ENCODE measurements at places on chromosomes 4 and X.

- no peak for DNase-seq
Observed at GRCh38 chr4:13126976-13127910, 356.9 kb downstream of the RAB28 start.

DNA sequence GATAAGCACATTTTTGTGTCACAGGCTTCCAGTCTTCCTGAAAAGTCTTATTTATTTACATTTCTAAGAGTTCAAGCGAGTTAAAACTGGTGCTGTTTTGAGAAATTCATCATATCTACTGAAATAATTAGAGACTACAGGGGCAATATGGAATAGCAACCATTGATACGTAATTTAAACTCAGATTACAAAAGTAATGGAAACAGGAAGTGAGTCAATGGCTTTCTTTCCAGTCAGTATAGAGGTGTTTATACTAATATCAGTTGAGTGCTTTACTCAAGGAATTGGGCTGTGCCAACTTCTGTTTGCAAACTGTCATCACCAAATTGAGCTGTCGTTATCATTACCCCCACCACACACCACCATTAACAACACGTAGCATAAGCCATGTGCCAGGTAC lies 222.7 kb downstream of the COL25A1 start:
- peak; percentile 2 for DNase-seq

GRCh38 chr4:56276547-56276946 lies 110.7 kb downstream of the AASDH start:
- DNase-seq = no peak

DNA sequence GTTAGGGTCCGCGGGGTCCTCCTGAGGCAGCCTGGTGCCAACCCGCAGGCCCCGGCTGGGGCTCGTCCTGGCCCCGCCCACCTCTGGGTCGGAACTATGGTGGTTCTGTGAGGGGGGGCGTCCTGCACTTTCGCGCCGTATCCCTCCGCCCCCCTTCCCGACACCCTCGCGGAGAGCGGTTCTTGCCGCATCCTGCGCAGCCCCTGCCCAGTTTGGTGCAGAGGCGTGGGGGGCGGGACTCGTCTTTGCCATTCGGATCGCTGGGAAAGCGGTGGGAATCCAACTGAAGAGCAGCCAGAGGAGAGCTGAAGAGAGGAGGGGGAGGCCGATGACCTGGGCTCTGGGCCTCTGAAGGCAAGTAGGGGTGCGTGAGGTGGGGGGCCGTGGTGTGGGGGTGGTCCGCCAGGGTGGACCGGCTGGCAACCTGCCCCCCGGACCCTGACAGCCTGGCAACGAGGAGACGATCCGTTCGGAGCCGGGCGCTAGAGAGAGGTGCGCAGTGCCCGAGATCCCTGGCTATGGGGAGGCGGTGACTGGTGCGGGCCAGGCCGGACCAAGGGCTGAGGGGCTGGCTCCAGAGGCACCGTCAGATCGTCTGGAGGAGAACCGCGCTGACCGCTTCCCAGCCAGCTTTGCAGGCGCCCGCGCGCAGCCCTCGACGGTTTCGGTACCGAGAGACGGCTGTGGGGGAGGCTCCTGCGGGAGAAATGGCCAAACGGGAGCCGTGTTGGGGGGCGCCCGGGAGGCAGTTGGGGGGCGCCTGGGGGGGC lies at the start of gene GPRASP1:
Gene GPRASP1 (plus strand): TSS at position 242 of the 770 bp plus-strand sequence. CDS start 2,431 bp downstream, outside the sequence.
- no peak for DNase-seq

GRCh38 chr4:18075823-18076433 lies 54.4 kb upstream of the LCORL start:
- DNase-seq = peak; percentile 74

DNA sequence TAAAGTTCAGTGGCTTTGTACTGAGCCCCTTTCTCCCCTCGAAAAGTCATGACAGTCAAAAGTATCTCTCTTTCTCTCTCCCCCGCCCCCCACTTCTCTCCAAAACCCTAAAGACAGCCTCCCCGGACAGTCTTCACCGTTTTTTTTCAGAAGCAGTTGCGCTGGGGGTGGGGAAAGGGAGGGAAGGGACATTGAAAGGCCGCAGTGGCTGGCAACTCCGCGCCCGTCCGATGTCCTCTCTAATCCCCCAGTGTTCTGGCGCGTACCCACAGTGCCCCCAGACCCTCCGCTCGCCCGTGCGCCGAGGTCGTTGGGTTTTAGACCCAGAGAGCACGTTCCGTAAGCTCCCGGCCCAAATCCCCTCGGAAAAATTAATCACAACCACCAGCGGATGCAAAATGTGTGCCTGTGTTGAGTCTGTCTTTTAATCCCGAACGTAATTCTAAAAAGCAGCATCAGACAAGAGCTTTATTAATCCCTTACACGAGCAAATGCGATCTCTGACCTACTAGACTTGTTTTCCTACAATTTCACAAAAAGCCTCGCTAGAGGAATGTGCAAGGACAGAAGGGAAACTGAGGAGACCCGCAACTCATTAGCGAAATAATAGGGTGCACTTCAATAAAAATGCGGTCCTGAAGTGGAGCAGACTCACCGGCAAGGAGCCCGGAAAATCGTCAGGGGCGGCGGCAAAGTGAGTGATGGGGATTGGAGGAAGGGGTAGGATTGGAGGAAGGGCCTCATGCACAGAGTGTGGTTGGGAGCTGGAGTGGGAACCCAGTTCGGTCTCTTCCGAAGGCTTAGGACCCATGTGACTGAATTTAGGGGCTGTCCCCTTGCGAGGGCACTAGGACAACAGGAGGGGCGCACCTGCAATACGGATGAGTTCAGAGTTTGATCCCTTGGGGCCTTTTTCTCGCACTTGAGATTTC lies 12.2 kb upstream of the PRDM8 start:
- peak; percentile 74 for DNase-seq

GRCh38 chrX:108420481-108420880 lies 17.7 kb downstream of the COL4A6 start:
- no peak for DNase-seq

DNA sequence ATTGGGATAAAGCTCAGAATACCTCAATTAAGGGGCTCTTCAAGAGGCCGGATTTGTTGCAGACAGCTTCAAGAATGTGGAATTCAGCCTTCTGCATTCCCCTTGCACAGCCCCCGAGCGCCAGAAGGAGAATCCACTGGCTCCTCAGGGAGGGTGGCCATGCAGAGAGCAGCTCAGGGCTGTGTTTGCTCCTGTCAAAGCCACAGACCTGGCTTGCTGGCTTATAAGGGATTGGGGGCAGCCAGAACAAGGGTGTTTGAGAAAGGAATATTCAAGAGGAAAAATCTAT lies 36.8 kb downstream of the ING2 start:
- DNase-seq = no peak

GRCh38 chrX:131279197-131279596 lies 9.9 kb downstream of the IGSF1 start:
- DNase-seq = no peak

DNA sequence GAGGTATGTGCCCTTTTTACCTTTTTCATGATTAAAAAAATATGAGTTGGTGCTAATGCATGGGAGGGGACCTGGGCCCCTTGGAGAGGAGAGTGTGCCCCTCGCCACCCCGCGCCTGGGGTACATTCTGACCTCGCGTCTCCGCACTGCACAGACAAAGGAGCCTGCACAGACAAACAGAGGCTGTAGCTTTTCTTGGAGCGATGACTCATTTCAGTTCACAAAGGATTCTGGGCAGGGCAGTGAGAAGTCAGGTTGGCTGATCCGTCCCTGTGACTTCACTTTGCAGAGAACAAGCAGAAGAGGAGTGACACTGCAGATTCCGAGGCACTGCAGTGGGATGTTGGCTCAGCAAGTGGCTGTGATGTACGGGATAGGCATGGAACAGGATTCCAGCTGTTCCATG lies 82.9 kb downstream of the STOX2 start:
- peak; percentile 86 for DNase-seq

GRCh38 chrX:113510586-113510985 lies 670.0 kb upstream of the AMOT start:
- no peak for DNase-seq

DNA sequence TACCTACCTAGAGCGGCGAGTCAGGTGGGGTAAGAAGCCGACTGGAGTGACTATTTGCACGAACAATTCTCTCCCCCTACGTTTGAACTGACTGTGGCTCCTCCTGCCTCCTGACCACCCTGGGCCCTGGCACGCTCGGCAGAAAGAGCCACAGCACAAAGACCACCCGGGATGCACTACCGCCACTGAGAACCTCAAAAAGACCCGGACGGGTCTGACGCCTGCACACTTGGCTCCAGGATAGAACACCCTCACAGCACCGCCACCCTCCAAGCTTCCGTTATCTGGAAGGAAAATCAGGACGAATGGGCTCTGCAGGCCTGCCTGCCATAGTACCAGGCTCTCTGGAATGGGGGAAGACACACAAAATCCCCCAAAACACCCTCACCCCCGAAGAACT lies 2.2 kb downstream of the LRPAP1 start:
- DNase-seq = no peak

DNA sequence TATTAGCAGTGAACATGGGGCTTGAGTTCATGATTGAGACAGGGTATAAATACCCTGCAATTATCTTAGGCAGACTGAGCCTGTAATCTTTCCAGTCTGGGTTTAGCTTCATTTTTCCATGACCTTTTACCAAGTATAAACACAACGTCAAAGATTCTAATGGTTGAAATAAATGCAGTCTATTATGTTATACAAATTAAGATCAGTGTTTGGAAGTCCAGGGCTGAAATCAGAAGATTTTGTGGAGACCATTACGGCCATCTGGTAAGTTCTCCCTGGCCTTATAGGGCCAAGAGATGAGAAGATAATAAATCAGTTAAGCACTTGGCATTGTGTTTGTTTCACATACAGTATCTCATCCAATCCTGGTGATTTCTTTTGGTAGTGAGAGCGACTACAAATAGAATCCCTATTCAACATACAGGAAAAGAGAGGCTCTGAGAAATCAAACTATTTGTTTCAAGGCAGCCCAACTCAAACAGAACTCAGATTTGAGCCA lies 425.8 kb downstream of the PACRGL start:
- DNase-seq = no peak

- peak; percentile 7 for DNase-seq
Observed at GRCh38 chr4:164023214-164023613, 528.7 kb downstream of the TMA16 start.

DNA sequence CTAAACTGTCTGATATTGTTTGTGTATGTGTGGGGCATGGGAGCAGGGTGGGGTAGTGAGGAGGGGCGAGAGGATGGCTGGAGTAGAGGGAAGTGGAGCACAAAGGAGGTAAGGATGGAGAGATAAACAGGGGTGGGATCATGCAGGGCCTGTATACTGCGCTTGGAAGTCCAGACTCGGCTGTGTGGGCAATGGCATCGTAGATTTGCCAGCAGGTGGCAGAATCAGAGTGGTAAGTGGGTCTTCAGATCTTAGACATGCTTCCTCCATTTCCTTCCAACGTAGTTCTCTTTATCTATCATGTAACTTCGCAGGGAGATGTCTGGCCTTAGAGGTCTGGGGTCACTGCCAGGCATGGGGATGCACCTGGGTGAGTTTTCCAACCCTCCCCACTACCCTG lies 155.5 kb downstream of the PDGFRA start:
- DNase-seq = peak; percentile 43

DNA sequence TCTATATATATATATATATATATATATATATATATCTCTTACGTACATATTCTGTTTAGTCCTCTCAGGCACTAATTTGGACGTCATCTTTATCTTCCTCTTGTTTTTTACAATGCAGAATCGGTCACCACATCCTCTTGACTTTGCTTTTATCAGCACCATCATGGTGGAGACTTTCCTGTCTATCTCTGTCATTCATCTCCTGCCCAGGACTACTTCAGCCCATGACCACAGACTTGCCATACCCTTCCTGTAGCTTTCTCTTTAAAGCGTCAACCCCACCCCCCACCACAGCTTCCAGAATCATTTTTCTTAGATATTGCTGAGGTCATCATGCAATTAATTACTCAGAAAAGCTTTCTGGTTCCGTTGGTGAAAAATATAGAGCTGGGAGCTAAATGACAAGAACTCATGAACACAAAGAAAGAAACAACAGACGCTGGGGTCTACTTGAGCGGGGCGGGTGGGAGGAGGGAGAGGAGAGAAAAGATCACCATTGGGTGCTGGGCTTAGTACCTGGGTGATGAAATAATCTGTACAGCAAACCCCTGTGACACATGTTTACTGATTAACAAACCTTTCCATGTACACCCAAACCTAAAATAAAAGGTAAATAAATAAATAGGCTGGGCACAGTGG lies 30.5 kb upstream of the PRKX start:
- peak; percentile 67 for DNase-seq

DNA sequence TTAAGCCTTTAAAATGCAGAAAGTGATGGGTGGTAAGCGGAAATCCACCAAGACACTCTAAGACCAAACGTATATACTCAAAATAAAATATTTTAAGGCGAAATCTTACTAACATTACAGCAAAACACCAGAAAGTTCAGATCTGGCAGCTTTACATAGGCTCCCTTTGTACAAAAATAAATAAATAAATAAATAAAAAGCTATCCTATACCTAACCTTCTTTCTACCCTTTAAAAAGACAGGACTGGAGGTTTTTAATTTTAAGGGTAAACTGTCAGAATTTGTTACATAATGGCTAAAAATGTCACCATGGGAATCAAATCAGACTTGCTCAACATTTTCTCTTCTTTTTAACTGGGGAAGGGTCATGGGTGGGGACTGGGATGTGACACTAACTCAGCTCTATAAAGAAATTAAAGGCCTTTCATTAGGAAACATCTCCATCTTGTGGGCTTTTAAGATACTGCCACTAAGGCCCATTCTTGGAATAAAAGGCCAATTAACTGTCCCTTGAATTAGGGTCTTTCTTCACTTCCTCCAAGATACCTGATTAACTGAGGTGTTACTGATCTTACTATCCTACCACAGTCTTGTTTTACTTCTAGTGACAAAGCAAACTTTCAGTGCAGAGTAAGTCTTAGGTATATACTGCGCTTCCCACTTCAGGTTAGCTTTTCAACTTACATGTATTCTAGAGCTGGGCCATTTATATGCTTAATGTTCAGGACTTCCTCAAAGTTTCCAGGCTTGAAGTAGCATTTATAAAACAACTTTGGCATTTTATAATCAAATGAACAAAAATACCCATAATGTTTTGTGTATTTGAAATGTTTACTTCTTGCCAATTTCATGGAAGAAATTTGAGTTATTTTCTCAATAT lies 13.3 kb downstream of the HNRNPD start:
- peak; percentile 57 for DNase-seq

DNA sequence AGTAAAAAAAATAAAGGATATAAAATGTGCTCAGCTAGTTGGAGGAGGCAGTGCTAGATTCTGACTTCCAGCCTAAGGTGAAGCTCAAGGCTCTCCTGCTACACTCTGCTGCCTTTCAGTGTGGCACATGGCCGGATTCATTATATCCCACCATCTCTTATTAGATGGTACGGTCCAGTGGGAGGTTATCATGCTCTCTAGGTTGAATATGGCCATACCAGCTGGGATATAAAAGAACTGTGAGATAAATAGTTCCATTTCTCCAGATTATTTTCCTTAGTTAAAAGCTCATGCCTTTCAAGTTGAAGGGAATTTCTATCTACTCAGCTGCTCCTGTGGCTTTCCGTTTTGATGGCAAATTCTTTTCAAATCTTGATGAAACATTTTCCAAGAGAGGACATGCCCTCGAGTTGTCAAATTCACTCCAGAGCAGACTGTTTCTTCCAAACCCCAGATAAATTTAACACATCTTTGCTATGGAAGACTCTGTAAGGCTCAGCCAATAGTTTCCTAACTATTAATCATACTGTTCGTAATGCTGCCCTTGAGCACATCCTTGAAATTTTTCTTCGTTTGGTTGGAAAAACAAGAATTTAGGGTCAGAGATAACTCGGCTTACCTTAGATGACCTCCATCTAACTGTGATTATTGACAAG lies 2.2 kb upstream of the MGARP start:
- no peak for DNase-seq

All from NB4 (cell line).